ENCODE measurements at places on chromosomes 13 and 19.

GRCh38 chr13:113160983-113161382, 2.5 kb downstream of the PROZ start:
- DNase-seq = no peak

DNA sequence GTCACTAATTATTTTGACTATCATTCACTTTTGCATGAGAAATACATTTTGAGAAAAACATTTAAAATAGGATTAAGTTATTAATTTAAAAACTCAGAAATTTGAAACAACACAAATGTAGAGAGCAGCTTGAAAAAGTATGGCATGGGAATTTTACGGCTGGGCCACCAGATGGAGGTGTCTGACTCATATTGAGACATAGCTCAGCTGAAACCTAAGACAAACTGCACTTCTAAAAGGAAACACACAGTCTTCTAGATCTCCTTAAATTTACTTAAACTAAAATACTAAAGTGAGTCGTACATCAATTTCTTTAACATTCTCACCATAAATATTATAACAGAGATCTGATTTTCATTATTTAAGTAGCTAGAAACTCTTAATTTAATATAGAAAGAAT, 41.9 kb upstream of the POSTN start:
- DNase-seq = no peak

- DNase-seq = peak; percentile 67
These were observed 67.2 kb downstream of the SPACA7 start for GRCh38 chr13:112443191-112443994.

- DNase-seq = no peak
These were observed 12.4 kb upstream of the ITM2B start for GRCh38 chr13:48220592-48220980.

GRCh38 chr19:6793973-6794372, 21.5 kb downstream of the VAV1 start:
- DNase-seq = no peak

DNA sequence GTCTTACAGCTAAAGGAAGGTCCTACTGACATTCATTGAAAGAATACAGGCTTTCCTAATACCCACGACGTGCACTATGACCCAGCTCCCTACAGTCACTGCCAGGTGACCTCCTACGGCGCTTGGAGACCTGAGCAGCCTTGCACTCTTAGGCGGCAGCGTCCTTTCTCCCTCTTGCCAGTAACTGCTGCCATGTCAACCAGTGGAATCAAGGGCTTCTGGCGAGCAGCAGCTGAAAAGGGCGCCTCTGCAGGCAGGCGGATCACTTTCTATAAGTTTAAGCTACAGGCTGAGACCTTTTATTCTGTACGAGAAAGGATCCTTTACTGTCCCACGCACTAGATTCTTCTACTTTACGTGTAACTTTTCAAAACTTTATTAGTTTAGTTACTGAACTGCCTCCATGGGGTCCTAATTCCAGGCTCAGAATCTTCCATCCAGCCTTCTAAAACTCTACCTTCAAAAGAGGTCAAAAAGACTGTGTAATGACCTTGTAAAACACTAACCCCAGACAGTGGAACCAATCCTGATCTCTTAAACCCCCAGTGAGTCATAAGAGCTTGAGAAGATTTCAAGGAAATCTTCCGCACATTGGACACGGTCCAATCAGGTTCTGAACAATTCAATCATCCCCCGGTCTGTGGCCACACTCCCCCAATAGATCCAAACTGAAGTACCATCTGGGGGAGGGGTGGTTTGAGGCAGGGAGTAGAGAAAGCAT, 1.9 kb downstream of the KCTD12 start:
- no peak for DNase-seq

GRCh38 chr13:30334663-30335386, 27.5 kb upstream of the KATNAL1 start:
- DNase-seq = no peak

Measured in vagina (tissue), 2 donors.